ENCODE measurements at places on chromosomes 2 and 18.

- no peak for DNase-seq
Observed at GRCh38 chr2:236970656-236971010, 115.1 kb upstream of the COPS8 start.

DNA sequence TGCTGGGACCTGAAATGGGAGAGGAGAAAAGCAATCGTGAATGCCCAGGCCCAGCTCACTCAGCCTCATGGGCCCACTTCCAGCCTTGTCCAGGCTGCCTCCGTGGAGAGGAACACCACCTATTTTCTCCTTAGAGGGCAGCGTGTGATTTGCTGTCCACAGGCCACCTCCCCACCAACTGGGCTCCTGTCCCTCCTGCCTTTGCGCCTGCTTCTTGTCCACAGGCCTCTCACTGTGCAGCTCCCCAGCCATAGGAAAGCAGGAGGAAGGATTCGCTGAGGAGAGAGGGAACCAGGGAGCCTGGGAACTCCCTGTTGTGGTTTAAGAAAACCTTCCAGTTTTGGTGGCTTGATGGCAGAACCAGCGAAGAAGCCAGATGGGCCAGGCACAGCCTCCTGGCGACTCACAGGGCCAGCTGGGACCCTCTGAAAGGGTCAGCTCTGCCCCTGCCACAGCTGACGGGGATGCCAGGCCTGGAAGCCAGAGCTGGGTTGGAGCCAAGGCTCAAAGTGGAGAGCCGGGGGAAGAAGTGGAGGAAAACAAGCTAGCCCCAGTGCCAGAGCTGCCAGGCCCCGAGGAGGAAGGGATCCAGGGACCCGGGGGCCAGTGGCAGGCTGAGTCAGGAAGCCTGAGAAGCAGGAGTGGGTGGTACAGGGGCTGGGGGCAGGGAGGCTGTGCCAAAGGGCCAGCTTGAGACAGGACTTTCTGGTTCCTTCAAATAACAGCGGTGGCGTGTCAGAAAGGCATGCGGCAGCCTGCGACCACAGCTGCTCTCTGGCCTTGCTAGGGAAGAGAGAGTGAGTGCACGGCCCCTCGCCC lies 9.9 kb downstream of the TMBIM1 start:
- no peak for DNase-seq

GRCh38 chr2:175926272-175926671 lies 75.8 kb downstream of the LNPK start:
- no peak for DNase-seq

- no peak for DNase-seq
Observed at GRCh38 chr2:177872286-177872685, 200.3 kb downstream of the PDE11A start.

DNA sequence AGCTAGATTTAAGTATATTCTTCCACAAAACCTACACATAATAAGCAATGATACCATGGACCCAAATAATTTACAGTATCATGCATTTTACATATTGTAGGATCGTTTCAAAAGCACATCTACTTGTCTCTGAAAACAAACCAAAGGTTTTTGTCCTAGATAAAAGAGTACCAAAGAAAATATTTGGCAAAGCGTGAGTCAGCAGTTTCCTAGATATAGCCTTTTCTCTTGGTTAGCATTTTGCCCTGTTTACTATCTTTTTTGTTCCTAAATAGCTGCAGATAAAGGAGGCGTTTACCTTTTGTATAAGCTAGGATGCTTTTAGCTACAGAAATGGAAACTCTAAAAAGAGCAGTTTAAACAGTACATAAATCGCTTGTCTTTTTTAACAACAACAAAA lies 305.8 kb upstream of the GULP1 start:
- DNase-seq: no peak

- DNase-seq: no peak
Observed at GRCh38 chr2:190367091-190367490, 23.7 kb downstream of the INPP1 start.

- DNase-seq: no peak
Observed at GRCh38 chr18:59861009-59861408, 38.8 kb upstream of the PMAIP1 start.

- DNase-seq: no peak
Observed at GRCh38 chr2:65112633-65113032, 17.3 kb downstream of the RAB1A start.

DNA sequence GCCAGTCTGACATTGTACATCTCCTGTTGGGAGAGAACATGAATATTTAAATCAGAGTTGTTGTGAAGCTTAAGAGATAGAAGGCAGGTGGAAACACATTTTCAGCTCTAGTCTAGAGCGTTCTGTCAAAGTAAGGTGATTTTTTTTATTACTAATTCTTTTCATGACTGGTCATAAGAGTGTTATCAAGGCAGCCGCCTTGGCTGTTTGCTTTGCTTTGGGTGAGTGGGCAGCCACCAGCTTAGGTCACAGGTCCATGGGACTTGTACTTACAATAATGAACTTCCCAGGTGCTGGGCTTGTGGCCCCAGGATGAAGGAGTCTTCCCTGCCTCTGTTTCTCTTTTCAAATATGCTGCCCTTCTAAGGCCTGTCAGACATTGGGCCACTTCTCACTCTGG lies 256.3 kb downstream of the SRBD1 start:
- no peak for DNase-seq

GRCh38 chr2:119713819-119714490 lies 35.0 kb downstream of the TMEM177 start:
- DNase-seq: no peak

DNA sequence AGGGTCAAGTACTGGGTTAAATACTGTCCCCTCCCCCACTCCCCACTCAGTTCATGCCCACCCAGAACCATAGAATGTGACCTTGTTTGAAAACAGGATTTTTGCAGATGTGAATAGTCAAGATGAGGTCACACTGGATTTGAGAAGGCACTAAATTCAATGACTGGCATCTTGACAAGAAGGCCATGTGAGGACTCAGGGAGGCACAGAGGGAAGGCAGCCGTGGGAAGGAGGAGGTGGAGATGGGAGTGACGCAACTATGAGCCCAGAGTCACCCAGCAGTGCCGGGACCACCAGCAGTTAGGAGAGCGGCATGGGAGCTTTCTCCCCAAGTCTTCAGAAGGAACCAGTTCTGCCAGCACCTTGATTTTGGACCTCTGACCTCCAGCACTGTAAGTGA lies 257.3 kb downstream of the BCL2 start:
- no peak for DNase-seq

GRCh38 chr2:46045888-46046287 lies 251.3 kb upstream of the EPAS1 start:
- DNase-seq: no peak

Data from NCI-H345 (cell line).